NCI-H1694 treated with DMSO at 0.1 percent for 48 hours (cell line): ENCODE measurements at places on chromosomes 12 and 14.

GRCh38 chr12:105030820-105031807 lies 45.0 kb downstream of the NOPCHAP1 start:
- no peak for DNase-seq

- no peak for DNase-seq
Observed at GRCh38 chr14:63764620-63765139, 36.8 kb upstream of the SGPP1 start.

DNA sequence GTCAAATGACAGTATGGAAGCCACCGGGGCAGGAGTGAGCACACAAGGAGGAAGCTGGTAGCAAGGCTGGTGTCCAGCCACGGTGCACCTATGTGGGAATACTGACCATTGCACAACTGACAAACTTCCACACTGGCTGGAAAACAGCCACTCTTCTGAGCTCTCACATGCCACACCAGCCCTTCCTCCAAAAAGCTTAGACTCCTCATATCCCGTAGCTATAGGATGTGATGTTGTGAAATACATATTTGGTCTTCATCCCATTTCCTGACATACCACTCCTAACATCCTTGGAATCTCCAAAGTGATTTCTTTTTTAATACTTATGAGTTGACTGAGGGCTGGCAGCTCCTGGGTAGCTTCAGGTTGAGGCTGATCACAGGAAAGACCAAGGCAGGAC lies 103.6 kb downstream of the NTF3 start:
- no peak for DNase-seq

- no peak for DNase-seq
Observed at GRCh38 chr12:51217133-51217967, 512 bp downstream of the POU6F1 start.

DNA sequence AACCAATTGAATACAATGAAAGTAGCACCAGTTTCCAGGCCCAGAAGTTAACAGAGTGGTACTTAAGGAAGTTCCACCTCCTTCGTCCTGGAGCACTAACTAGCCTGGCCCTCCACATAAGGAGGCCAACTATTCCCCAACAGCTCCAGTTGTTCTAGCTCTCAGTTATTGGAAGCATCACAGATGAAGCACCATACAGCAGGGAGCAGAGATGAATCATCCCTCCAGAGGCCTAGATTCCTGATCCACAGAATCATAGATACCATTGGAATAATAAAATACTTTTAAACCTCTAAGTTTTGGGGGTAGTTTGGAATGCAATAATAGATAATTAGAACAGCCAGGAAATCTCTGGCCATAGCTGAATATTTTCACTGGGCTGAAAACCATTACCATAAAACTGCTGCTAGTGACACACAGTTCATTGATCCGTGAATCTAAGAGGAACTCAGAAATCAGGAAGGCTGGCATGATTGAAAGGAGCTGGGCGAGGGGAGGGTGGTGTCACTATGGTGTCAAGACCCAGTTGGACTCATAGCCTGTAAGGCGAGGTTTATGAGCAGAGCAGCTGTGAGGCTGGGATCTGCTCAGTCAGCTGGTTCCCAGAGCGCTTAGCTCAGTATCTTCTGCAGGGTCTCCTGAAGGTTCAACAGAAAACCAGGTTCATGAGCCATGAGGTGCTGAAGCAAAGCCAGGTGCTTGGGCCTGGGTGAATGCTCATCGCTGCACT lies 371.4 kb upstream of the TMTC1 start:
- DNase-seq = no peak

DNA sequence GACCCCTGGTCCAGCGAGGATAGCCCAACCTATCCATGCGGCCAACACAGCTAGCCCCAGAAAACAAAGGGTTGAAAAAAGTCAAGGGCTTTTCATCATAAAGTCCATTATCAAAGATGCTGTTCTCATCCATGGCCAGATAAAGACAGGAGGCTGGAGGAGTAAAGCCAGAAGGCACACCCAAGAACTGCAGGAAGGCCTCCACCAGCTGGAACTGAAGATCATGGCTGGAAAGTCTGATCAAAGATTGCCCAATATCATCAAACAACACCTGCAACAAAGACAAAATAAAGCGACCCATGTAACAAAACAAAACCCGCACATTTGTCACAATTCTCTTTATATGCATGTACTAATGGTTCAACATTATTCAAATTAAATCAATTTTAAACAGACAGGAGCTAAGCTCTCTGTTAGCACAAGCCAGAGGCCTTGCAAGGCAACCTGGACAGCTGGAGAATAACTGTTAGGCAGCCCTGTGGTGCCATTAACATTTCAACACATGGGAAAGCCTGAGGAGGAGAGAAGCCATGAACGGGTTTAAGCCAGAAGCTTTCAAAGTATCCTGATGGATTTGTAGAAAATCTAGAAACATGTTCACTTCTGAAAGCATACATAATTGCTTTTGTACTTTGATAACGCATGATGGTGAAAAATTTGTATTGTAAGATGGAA lies 34.1 kb downstream of the PSMC1 start:
- no peak for DNase-seq

GRCh38 chr12:112936927-112937326 lies 1.3 kb upstream of the OAS3 start:
- DNase-seq = no peak

DNA sequence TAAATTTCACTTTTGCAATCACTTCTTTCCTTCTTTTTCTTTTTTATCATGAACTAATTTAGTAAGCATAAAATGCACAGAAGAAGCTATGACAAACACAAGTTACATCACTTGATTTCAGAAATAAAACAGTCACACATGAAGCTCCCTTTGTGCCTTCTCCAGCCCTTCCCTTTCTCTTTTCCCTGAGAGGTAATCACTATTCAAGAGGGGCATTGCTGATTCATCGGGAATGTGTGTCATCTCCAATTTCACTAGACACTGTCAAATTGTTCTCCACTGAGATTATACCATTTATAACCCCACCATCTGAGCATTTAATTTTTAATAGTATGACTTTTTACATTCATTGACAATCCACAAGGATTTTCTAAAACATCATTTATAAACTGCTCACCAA lies 91.6 kb upstream of the PTPRQ start:
- DNase-seq = no peak

DNA sequence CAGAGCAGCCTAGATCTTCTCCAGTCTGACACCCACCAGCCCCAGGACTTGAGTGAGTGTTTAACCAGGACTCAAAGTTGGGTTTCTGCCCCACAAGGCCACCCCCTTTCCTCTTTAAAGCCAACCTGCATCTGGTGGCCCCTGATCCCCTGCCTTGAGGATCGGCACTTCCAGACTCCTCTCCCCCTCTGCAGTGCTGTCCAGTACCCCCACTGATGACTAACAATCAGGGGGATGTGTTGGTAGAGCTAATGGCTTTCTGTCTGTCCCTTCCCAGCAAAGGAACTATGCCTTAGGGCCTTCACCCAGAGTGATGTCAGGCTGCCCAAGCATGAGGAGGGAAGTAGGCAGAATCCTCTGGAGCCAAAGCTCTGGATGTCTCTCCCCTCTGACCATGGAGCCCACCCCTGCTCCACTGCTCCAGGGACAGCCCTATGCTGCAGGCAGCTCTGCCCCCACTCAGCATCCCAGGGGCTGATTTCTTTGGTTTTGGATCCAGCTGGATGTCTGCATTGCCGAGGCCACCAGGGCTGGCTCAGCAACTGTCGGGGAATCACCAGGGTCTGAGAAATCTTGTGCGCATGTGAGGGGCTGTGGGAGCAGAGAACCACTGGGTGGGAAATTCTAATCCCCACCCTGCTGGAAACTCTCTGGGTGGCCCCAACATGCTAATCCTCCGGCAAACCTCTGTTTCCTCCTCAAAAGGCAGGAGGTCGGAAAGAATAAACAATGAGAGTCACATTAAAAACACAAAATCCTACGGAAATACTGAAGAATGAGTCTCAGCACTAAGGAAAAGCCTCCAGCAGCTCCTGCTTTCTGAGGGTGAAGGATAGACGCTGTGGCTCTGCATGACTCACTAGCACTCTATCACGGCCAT lies 42.9 kb downstream of the DAD1 start:
- DNase-seq = no peak

- DNase-seq = no peak
Observed at GRCh38 chr14:105386581-105387529, 11.5 kb upstream of the TEX22 start.

DNA sequence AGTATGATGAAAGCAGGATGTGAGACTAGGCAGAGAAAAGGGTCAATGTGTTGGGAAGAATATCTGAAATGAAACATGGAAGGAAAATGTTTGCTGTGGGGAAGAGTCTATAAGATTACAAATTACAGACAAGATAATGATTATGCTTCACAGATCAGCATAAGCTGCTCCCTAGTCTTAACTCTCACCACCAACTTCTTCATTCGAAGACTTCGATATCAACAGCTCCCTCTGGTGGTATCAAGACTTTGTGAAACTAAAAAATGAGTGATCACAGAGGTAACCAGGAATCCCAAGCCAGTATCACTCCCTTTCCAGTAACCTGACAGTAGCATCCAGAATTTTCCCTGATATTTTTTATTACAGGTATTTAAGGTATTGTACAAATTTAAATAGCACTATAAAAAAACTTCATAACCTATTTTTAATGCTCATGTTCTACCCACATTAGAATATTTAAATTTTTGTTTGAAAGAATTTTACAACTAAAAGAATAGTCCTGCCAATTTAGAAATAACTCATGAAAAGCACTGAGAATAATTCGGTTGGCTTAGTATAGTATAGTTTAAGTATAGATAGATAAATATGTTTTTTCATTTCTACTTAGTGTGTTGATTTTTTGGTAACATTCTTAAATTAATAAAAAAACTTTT lies 84.4 kb downstream of the C2CD5 start:
- peak; percentile 34 for DNase-seq

GRCh38 chr12:45665941-45666340 lies 63.6 kb upstream of the ARID2 start:
- DNase-seq = no peak

DNA sequence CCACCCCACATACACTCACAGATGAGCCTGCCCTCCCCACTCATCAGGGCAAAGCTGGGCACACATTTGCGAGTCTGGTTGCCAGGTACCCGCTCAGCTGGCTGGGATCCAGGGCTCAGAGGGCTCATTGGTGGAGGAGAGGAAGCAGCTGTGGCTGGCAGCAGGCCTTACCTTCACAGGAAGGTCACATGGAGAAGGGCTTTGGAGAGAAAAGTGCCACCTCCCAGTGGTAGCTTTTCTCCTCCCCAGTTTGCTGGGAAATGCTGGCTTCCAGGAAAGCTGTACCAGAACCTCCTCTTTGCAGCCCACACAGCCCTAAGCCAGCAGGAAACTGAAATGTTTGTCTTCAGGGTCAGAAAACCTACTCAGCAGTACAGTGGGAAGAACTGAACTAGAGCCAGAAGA lies 55.6 kb downstream of the LGMN start:
- DNase-seq = peak; percentile 99

DNA sequence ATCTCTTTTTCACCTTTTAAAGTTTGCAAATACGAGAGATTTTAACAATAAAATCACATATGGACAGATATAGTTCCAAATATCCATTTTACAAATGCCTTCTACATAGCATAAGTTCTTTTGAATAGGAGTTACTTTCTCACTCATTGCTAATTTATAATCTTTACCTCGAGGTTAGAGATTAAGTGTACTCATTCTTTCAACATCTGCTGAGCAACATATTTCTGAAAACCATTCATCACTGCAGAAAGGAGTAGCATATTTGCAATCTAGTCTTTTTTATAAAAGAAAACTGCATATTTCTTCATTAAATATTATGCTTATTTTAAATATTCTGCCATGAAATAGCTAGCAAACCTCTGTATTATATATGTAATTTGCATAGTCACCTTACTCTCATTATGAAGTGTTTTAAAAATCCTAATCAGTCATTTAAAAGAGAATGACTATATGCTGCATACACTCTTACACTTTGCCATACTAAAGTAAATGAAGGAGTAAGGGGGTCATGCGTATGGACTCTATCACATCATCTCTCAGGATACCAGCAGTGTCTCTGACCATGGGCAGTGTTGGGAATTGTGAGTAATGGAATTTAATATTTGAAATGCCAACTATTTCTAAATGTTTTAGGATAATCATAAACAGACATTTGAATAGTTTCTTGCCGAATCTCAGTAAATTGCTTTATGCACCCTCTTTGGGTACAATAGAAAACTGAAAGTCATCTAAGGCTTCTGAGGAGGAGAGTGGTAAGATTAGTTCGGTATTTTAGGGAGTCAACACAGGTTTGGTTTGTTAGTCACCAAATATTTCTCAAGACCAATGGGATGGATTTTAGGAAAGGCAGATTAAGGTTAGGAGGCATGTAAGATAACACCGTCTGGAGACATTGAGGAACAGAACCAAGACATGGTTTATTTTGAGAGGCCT lies 524.8 kb upstream of the ATP2B1 start:
- DNase-seq = no peak

GRCh38 chr12:26555139-26555538 lies 277.9 kb downstream of the ITPR2 start:
- no peak for DNase-seq

GRCh38 chr14:33103966-33104365 lies 165.3 kb downstream of the NPAS3 start:
- DNase-seq = no peak

GRCh38 chr12:104121001-104121400 lies 17.0 kb downstream of the NFYB start:
- DNase-seq = no peak

GRCh38 chr12:49091056-49091835 lies 3.4 kb downstream of the DHH start:
- DNase-seq = no peak

DNA sequence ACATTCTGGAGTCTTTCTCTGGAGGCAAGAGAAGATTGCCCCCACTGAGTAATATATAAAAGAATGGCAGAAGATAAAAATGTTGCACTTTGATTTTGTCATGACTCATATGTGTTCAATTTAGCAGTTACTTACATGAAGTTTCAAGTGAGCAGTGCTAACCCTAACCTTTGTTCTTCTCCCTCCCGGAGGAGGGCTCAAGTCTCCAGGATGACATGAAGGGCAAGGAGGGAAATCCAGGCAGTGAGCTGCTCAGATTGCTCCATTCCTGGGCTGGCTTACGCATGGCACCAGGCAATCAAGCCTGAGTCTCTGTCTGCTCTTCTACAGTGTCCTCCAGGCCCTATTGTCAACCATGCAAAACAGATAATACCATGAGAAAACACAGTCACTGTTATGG lies 322.3 kb downstream of the DUSP6 start:
- DNase-seq = no peak
